Activated T-helper 1 cell treated with Interleukin-2 at 50 U/mL for 16 hours (primary cell): ENCODE measurements at places on chromosomes 7 and 10.

- DNase-seq: no peak
Measured at GRCh38 chr10:97726636-97727178, 10.2 kb upstream of the ZFYVE27 start.

DNA sequence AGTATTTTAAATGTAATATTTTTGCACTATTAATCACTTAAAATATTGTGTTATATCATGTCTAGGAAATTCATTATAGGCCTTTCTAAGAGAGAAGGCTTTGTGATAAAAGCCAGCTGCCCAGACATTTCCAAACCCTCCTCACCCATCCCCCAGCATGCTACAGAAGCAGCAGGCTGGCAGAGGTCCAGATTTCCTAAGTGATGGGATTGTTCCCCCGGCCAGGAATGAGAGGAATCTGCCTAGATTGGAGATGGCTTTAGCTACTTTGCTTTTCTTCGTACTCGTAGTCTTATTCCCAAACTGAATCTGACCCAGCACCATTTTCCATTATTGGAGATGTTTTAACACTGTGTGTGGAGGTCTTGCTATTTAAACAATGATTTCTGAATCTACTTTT, 29.4 kb downstream of the CDK14 start:
- no peak for DNase-seq

DNA sequence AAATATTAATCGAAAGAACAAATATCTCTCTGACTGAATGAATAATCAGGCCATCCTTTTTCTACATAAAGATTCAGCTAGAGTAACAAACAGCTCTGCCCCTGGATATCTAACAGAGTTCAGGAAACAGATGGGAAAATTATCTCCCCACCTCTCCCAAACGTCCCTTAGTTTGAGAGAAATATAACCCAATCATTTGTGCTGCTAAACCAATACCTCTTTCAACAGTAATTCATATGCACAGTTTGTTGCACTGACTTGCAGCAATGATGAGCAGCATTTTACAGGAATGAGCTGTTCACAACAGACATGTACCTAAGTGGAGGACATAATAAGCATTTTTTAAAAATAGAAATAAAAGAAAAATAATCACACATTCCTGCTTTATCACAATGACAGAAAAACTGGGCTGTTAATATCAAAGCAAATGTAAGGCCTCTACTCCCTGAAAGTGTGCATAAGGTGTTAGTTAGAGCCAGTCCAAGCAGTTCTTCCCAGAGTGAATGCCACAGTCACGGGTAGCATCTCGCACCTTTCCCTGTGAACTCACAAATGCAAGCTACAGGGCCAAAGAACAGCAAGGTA, 2.3 kb downstream of the CREB3L2 start:
- no peak for DNase-seq

DNA sequence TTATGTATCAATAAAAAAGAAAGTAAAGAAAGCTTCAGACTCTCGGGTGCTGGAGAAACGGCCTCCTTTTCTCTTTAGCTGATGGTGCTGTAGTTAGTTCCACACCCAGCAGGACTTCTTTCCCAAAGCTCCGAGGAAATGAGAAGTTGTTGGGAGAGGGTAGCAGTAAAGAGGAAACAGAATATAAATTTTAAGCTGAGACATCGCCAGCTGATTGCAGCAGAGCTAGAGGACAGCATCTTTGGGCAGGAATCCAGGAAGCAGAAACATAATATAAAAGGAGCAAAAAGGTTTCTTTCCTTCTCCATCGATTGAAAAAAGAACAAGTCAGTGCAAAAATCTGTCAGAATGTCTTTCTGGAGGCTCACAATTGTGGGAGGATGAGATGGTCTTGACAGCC, 616.9 kb upstream of the FOXK1 start:
- DNase-seq: no peak

DNA sequence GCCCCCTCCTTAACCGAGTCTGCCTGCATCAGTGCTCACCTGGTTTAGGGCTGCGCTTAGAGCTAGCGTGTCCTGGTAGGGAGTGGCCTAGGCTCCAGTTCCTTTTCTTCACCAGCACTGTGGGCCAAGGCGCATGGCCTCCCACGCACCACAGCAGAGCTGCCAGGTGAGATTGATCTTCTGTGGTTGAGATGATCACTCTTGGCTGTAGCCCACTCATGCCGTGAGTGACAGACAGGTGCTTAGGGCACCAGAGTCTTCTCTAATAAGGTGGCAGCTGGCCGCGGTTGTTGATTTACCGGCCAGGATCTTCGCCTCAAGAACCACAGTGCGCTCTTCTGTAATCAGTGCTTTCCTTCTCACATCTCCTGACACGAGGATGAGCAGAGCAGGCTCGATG, 157.2 kb upstream of the INSYN2A start:
- DNase-seq: no peak

DNA sequence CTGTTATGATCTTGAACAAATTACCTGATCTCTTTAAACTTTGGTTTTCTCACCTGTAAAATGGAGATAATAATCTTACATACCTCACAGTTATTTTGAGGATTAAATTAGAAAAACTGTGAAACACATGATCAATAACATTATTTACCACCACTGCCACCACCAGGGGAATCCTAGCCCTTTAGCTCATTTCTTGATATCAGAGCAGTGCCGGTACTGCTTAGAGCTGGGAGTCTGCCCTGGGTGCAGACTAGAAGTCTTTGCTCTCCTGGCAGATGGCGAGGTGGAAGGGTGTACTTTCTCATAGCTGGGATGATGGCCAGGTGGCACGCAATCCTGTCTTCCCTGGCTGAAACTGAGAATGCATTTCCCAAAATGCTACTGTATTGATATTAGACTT, 12.7 kb upstream of the EFCAB10 start:
- no peak for DNase-seq

DNA sequence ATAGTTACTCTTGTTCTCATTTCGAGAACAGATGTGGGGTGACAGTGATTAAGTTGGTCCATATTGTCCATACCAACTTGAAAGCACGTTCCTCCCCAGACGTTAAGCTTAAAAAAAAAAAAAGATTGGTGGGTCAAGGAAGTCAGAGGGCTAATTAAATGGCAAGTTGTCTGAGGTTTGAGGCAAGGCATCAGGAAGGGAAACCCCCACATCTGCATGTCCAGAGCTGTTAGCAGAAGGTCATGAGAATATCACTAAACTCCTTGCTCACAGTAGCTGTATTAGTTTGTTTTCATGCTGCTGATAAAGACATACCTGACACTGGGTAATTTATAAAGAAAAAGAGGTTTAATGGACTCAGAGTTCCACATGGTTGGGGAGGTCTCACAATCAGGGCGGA, 415.6 kb upstream of the FZD8 start:
- DNase-seq: no peak

GRCh38 chr7:35405461-35405860, 151.6 kb upstream of the TBX20 start:
- no peak for DNase-seq

GRCh38 chr10:32151871-32152270, 95.6 kb upstream of the KIF5B start:
- no peak for DNase-seq

GRCh38 chr7:155341463-155341983, 43.8 kb downstream of the INSIG1 start:
- no peak for DNase-seq

GRCh38 chr7:12549106-12549505, 21.4 kb upstream of the SCIN start:
- no peak for DNase-seq

DNA sequence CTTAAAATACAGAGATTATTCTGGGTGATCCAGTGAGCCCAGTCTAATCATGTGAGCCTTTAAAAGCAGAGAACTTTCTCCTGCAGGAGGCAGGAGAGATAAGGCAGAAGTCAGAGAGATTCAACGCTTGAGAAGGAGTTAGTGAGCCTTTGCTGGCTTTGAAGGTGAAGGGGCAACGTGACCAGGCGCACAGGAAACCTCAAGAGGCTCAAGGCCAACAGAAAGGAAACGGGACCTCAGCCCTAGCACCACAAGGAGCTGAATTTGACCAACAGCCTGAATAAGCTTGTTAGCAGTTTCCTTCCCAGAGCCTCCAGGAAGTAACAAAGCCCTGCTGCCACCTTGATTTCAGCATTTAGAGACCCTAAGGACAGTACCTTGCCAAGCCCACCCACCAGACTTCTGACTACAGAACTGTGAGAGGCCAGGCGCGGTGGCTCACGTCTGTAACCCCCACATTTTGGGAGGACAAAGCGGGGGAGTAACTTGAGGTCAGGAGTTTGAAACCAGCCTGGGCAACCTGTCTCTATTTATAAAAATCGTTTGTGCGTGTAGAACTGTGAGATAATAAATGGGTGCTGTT, 87.3 kb upstream of the KAT6B start:
- DNase-seq: no peak

- no peak for DNase-seq
Measured at GRCh38 chr10:17622061-17622460, 4.9 kb upstream of the HACD1 start.

GRCh38 chr10:93541402-93542357, 24.8 kb upstream of the FFAR4 start:
- DNase-seq: no peak

DNA sequence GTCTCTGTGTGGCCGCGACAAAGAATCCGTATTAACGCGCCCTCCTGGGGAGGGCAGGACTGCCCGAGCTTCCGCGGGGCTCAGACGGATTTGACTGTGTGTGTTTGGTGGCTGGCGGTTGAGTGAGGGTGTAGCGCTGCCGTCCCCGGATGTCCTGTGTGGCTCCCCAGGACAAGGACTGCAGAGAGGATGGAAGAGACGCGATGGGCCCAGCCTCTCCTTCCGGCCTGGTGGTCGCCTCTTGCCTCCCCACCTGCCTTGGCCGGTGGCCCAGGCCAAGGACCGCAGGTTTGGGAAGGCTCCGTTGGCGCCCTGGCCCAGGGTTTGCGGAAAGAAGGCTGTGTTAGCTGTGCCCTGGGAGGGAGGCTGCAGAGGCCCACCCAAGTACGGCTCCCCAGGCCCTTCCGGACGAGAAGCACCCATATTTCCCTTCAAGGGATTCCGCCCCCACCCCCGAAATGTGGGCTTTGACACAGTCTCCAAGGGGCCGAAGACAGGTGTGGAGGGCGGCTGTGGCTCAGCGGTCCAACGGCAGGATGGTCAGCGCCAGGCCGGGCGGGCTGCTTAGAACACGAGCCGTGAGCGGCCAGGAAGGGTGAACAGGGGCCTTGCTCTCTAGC, 2.3 kb downstream of the UNCX start:
- no peak for DNase-seq

- DNase-seq: no peak
Measured at GRCh38 chr10:3500408-3500856, 284.6 kb downstream of the KLF6 start.

- no peak for DNase-seq
Measured at GRCh38 chr7:98216941-98217622, 5.8 kb downstream of the BHLHA15 start.

DNA sequence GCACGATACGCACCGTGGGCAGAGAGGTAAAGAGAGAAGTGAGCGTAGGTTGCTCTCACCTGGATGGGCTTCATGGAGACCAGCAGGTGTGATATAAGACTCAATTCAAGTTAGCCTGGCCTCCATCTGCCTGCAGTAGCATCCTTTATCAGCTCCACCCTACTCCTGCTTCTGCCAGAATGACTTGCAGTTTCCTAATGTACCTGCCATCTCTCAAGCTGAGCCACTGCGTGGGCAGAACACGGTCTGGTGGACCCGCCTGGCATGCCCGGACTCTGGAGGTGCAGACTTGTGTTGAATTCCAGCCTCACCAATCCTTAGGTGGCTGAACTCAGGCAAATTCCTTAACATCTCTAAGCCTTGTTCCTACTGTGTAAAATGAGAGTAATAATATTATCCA, 64.3 kb downstream of the STEAP1B start:
- DNase-seq: no peak

GRCh38 chr10:6580279-6581029, 378 bp upstream of the PRKCQ start:
- DNase-seq: peak; percentile 79

GRCh38 chr10:130817046-130817624, 494.4 kb downstream of the TCERG1L start:
- no peak for DNase-seq

DNA sequence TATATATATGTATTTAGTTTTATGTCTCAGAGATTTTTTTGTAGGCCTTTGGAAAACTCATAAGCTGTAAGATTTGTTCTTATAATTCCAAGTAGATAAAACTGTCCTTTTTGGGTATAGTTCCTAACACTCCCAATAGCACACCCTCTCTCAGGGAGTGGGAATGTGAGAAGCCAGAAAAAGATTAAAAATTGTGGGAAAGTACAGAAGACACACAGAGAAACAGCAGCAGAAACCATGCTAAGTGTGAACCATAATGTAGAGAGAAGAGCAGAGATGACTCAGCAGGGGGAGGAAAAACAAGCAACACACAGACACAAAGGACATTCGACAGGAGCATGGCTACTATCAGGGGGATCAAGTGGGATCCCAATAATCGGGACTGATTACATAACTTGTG, 401.6 kb downstream of the MAGI2 start:
- no peak for DNase-seq

DNA sequence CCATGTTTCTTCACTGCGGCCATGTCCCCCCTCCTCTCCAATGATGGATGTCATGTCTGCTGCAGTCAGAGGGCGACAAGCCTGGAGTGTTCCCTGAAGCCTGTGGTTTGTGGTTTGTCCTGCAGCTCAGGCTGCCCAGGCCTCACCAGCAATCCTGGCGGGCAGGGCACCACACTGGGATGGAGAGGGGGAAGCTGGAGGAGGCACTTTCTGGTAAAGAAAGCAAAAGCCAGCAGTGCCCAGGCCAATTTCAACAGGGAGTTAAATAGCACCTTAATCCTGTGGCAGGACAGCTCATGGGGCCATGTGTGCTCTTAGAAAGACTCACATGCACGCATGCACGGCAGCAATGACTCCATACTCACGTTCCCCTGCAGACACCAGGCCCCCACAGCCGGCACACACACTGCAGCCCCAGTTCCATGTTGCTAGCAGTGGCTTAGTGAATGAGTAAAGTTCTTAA, 158.3 kb downstream of the EGFR start:
- no peak for DNase-seq

GRCh38 chr7:34022626-34023025, 117.3 kb downstream of the BMPER start:
- DNase-seq: no peak

DNA sequence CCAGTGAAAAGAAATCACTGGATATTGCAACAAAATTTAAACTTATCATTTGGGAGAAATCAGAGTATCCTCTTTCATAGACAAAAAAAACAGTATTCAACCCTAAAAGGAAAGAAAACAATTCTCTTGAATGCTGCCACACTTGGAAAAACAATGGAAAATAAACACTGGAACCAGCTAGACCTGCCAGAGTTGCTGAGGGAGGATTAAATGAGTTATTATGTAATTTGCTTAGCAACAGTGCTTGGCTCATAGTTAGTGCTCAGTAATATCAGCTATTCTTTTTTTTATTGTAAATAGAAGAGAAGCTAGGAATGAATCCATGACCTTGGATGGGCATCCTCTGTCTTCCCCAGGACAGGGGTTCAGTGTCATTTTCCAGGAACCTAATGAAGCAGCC, 11.0 kb upstream of the ZNF273 start:
- DNase-seq: no peak

DNA sequence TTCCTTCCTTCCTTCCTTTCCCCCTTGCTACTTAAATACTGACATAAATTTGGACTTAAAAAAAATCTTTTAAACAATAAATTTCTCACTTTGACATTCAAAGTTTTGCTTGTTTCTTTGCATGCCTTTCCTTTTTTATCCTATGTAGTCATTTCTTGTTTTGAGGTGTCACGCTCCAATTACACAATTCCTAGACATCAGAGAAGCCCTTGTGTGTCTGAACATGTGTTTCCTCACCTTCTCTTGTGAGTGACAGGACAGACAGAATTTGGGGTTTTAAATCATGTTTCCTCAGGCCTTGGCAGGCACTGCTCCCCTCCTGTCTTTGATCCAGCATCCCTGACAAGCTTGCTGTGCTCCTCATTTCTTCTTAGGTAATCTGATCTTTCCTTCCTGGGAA, 91.3 kb downstream of the CYTH3 start:
- DNase-seq: no peak
